NCI-H1105 (cell line): ENCODE measurements at places on chromosomes 2 and 18.

DNA sequence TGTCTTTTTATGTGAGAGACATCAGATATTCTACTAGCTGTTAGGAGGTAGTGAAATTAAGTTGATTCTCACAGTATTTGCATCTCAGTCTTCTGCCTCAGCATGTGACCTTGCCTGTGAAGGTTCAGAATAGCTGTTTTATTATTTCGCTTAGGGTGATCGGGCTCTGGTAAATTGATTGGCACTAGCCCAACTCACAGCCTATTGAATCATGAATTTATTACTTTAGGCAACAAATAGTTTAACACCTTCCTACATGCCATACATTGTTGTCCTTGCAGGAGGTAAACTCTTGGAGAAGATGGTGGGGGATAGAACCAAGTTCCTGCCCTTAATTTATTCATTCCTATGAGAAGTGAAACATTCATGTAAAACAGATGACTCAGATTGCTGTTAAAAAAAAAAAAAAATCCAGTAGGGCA, 101.9 kb downstream of the GPD2 start:
- DNase-seq = no peak

GRCh38 chr18:56257205-56257604, 381.2 kb downstream of the TXNL1 start:
- DNase-seq = no peak

DNA sequence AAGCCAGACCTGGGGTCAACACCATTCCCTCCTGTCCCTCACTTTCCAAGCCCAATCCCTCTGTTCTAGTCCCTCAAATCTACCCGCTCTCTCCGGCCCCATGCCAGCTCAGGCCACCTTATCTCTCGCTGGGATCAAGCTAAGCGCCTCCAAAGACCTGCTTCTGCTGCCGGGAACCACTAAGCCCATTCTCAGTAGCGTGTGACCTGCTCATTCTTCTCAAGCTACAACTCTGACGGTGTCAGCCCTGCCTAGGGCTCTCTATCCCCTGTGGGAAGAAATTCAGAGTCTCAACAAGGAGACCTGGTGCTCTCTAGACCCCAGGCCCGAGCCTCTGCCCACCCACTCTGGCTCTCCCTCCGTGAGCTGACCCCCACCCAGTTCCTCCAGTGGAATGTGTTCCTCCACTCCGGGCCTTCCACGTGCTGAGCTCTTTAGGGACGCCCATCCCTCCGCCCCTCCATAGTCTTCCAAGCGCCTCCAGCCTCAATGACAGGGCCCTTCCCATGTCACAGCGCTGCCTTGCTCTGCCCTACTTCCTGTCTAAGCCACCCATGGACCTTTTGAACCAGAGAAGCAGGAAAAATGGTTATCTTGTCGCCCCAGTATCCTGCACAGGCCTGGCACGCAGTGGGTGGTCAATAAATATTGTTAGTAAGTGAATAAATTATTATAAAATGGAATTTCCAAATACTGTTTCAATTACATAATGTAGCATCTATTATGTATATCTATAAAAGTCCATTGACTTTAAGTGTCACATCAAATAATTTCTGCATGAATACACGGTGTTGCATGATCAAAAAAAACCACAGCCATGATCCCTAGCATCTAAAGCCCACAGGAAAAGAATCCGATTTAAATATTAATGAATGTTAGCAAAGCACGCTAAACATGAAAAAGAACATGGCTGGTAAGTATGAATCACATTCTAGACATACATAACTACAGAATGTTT, 127.6 kb downstream of the ZNF516 start:
- DNase-seq = no peak

DNA sequence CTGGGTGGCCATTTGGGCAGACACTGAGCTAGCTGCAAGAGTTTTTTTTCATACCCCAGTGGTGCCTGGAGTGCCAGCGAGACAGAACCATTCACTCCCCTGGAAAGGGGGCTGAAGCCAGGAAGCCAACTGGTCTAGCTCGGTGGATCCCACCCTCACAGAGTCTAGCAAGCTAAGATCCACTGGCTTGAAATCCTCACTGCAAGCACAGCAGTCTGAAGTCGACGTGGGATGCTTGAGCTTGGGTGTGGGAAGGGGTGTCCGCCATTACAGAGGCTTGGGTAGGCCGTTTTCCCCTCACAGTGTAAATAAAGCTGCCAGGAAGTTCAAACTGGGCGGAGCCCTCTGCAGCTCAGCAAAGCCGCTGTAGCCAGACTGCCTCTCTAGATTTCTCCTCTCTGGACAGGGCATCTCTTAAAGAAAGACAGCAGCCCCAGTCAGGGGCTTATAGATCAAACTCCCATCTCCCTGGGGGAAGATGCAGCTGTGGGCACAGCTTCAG, 69.6 kb upstream of the WDSUB1 start:
- no peak for DNase-seq

- no peak for DNase-seq
Measured at GRCh38 chr2:128727404-128727803, 408.7 kb upstream of the HS6ST1 start.

GRCh38 chr2:109203246-109204011, 74.4 kb downstream of the SH3RF3 start:
- DNase-seq = no peak

- no peak for DNase-seq
Measured at GRCh38 chr2:37671816-37672103, 318 bp upstream of the CDC42EP3 start.

GRCh38 chr2:74816540-74817303, 17.2 kb upstream of the HK2 start:
- no peak for DNase-seq

- DNase-seq = no peak
Measured at GRCh38 chr2:27080140-27080469, 1.7 kb downstream of the EMILIN1 start.

DNA sequence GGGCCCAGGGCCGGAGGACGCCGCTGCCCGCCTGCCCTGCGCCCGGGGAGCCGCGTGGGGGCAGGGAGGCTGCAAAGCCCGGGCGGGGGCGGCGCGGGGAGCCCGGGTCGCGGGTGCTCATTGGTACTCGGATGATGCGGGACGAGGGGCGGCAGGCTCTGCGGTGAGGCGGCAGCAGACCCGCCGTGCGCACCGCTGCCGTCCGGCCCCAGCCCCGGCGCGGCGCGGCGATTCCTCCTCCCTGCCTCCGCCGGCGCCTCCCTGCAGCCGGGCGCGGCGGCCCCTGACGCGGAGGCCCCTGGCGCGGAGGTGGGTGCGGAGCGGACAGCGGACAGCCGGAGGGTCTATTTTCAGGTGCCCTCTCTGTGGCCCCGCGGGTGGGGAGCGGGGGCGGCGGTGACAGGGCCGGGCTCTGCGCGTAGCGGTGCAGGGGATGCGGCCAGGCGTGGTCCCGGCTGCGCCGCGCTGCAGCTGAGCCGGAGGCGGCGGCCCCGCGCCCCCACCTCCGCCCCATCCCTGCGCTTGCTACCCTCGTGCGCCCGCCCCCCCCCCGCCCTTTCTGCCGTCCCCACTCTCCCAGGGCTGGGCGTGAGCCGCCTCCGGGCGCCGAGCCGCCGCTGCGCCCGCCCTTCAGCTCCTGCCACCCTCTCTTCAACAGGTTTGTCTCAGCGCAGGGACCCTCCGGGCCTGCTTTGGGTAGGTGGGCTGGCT, 640 bp downstream of the SPTBN1 start:
- DNase-seq = peak; percentile 37

- DNase-seq = no peak
Measured at GRCh38 chr2:199806179-199806578, 44.8 kb downstream of the FTCDNL1 start.

DNA sequence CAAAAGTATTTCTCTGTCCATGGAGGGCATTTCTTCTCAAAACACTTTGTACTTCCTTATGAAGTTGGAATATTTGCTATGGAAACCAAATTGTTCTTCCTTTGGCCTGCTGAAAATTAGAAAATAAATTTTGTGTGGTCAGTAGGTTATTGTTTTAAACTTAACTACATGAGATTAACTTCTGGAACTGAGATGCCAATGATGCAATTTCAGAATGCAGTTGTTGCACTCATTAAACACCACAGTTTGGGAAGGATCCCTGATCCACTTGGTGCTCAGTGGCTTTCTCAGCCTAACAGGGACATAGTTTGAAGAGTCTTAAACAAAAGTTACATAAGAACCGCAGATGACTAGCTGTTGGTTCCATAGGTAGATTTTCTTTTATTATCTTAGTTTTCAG, 23.3 kb upstream of the IL1R1 start:
- DNase-seq = no peak

- no peak for DNase-seq
Measured at GRCh38 chr2:160324161-160324800, 124.2 kb upstream of the ITGB6 start.

DNA sequence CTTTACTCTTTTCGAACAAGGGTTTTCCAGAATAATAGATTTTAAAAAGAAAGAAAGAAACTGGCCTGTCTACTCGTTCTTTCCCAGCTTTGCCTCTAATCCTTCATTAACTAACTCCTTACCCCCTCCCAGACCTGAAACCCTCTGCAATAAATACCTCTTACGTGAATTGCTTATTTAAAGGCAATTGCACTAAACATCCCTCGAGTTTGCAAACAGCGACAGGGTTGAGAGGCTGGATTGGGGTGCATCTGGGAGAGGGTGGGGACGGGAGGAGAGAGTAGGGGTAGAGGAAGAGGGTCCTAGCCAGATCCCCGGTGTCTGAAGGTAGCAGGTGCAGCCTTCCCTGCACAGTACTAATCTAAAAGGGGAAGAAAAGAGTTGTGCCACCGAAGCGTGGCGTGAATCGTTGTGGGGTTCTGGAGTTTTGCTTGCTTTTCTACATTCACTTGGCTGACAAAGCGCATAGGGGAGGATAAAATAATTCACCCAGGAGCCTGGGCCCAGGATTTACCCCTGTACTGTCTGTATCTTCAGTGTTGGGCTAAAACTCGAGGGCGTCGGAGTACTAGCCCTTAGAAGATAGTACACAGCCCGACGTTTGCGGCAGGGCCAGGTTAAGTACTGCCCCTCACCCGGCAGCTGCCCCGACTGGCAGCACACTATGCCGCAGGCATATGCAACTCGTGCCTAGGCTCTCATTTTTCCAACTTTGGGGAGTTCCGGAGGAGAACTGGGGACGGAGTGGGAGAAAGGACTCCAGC, 1.9 kb upstream of the NEUROD1 start:
- no peak for DNase-seq

GRCh38 chr2:172204762-172205161, 102.1 kb upstream of the DLX2 start:
- DNase-seq = no peak

DNA sequence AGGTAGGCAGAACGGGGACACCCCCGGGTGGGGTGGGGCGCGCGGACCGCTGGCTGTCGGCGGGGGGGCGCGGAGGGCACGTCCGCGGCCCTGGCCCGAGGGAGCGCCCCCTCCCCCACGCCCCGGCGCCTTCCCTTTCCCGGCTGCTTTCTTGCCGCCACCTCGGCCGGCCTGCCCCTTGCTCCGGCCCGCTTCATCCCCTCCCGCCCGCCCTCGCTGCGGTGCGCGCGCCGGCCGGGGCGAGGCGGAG, 443 bp downstream of the VAPA start:
- no peak for DNase-seq

- no peak for DNase-seq
Measured at GRCh38 chr18:49544362-49544761, 17.5 kb upstream of the LIPG start.

GRCh38 chr2:126748188-126748760, 92.3 kb downstream of the GYPC start:
- no peak for DNase-seq

DNA sequence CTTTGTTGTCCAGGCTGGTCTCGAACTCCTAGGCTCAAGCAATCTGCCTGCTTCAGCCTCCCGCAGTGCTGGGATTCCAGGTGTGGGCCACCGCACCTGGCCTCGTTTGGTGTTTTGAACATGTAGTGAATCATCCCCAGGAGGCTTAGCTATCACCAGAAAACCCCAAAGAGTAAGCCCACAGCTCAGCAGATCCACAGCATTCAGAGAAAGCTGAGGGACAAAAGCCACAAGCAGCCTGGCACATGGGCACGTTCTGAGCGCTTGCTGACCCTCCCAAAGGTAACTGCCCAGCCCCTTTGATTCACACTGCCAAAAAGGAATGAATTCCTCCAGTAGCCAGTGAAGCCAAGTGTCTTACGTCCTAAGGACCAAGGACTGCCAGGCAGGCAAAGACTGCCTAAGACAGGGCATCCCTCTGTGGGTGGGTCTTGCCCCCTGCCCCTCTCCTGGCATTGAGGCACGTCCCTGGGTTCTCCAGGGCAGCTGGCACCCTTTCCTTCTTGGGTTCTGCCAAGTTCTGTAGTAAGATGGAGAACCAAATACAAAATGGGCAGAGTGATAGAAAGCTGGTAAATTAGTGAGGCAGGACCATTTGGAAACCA, 31.7 kb downstream of the MBP start:
- no peak for DNase-seq

DNA sequence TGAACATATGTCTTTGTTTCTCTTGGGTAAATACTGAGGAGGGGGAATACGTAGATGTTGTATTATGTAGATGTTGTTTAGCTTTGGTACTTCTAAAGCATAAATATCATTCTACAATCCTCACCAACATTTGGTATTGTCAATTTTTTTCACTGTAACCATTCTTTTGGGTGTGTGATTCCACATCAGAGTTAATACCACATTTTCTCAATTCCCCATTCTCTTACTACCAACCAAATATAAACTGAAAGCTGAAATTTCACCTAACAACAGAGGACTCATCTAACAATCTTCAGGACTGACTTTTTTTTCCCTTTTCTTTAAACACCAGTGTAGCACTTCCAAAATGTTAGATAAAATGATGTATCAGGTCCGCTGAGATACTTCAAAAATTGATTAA, 120.7 kb upstream of the RIOK3 start:
- DNase-seq = no peak

GRCh38 chr18:50839996-50840395, 20.2 kb upstream of the MRO start:
- no peak for DNase-seq

DNA sequence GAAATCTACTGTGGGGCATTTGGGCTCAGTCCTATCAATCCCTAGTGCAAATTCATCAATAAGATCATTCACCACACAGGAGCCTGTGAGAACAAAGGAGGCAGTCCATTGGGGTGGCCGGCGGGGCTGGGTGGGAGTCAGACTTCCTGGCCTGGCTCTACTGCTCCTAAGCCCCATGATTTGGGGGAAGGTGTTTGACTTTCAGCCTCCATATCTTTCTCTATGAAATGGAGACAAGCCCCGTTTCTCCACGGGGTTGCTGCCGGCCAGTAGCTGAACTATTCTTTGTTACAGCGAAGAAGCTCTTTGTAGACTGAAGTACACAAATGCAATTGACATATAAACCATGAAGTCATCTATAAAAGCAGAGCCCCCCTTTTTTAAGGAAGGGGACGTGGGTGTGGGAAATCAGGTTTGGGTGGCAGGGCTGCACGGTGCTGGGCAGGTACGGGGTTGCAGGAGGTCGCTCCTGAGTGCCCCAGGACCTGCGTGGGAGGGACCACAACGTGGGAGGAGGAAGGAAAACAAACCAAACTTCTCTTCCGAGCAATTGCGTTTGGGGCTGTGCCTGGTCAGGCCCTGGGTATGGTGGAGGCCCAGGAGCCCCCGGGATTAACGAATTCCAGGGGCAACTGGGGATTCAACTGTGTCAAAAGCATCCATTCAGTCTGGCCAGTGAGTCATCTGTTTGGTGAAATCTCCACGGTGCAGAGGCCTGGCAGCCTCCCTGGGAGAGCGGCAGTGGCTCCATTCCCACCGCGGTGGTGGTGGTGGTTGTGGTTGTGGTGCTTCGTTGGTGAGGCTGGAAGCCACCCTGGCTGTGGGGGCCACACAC, 18.2 kb downstream of the FBLN7 start:
- DNase-seq = no peak
